ENCODE measurements at places on chromosomes 6 and 20. TPM values are rescaled to one million over a fixed set of nuclear protein-coding genes. Genes with fewer than 3 reads are reported as not detected.

GRCh38 chr6:142242269-142242668 lies 59.5 kb upstream of the ADGRG6 start:
- DNase-seq: no peak

- DNase-seq: no peak
These were observed 371.2 kb upstream of the SULF2 start for GRCh38 chr20:48156521-48156920.

- no peak for DNase-seq
These were observed 79.6 kb downstream of the RPS12 start for GRCh38 chr6:132893772-132894490.

DNA sequence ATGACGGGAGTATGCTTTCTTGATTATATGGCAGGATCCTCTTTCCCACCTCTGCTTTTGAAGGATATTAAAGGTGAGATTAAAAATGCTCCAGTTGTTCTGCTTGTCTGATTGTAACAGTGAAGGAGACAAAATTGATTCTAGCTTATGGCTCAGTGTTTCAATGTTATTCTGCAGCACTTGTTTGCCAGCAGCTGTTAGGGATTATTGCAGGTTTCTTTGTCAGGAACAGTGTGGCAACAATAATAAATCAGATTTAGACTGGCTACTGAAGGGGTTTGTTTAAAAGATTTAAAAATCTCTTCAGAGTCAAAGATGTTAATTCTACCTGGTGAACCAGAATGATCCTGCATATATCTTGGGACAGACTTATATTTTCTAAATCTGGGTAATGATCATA lies 126.9 kb downstream of the LAMA2 start:
- DNase-seq: no peak

Gene NXT1
- total RNA-seq: 40.0 TPM

Gene ZBTB46
- 7.4 TPM for total RNA-seq

Gene BMP6
- 3.2 TPM for total RNA-seq

Gene SERINC3
- 77.3 TPM for total RNA-seq

All from vagina (tissue), 2 donors.